Activated naive CD4-positive, alpha-beta T cell (primary cell): ENCODE measurements at places on chromosomes 11 and 22.

GRCh38 chr11:130480186-130480585, 31.7 kb downstream of the ADAMTS15 start:
- DNase-seq: no peak

DNA sequence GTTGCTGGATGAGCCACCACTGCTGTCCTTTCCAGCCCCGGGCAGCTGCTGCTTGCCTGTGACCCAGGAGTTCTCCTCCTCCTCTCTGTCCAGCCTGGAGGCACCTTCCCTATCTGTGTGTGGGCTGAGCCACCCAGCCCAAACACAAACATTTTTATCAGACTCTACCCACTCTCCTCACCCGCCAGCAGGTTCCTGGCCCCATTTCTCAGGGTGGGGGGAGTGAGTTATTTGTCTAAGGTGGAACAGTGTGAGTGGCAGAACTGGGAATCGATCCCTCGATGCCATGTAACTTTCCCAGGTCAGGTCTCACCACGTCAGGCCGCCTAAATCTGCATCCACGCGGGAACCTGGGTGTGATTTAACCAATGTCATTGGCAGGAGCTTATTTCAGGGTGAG, 20.8 kb upstream of the SMIM38 start:
- no peak for DNase-seq

GRCh38 chr11:2943711-2944118, 14.5 kb upstream of the PHLDA2 start:
- no peak for DNase-seq

GRCh38 chr11:33248416-33248971, 8.7 kb upstream of the HIPK3 start:
- DNase-seq: no peak

DNA sequence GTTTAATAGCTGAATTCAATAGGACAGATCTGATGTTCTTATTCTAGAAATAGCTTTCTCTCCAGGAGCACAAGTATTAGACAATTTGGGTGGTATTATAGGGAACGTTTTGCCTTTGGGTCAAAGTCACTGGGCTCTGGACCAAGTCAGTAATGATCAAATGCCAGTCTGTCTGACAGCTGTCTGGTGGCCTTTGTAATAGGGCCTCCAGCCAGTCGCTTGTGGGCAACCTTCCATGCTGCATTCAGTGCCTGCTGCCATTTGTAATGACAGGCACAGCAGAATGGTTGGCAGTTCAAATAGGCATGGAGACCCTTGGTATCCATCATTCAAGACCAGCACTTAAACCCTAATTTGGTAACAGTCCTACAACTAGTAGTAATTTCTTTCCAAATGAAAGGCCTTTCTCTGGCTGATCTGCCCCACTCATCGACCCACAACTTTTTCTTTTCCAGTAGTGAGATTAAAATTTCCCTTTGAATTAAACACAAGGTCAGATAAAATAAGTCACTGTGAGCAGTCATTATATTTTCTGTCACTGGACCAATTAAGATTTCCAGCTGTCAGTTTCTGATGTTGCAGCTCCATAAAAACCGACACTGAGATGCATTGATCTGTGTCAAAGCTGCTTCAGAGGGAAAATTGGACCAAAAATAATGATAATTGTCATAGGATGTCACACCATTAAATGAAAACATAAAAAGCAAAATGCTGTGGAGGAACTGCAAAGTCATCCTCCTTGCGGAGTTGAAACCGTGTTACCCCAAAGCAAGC, 1038.1 kb downstream of the LRRC4C start:
- no peak for DNase-seq

- DNase-seq: no peak
Observed at GRCh38 chr11:575313-575995, 816 bp upstream of the PHRF1 start.

DNA sequence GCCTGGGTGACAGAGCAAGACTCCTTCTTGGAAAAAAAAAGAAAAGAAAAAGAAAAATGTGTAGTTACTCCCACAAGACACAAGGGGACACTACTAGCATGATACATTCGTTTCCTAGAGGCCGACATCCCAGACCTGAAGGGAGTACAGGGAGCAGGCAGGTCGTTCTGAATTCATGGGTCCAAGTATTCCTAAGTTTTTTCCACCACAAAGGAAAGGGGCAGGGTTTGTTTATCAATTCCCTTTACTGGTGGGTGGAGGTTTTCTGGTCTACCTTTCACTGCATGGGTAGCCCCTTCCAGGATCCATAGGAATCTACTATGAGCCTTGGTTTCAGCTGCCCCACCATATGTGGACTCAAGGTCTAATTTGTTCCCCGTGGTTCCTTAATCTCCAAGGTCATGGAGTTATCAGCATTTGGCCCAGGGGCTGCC, 11.8 kb downstream of the TIGD3 start:
- no peak for DNase-seq

DNA sequence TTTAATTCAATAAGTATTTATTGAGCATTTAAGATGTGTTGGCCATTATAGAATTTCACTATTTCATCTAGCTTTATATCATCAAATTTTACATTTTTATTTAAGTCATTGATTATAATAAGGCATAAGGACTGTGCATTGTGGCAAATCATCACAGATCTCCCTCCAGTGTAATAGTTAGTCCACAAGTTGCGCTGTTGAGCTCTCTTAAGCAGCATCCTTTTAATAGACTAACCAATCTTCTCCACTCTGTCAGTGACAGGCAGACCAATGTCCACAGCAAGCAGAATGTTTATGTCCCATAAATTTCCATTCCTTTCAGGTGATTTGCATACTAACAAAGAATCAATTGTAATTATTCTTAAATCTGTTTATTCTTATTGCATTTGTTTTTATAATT, 595.3 kb upstream of the CCDC90B start:
- no peak for DNase-seq

DNA sequence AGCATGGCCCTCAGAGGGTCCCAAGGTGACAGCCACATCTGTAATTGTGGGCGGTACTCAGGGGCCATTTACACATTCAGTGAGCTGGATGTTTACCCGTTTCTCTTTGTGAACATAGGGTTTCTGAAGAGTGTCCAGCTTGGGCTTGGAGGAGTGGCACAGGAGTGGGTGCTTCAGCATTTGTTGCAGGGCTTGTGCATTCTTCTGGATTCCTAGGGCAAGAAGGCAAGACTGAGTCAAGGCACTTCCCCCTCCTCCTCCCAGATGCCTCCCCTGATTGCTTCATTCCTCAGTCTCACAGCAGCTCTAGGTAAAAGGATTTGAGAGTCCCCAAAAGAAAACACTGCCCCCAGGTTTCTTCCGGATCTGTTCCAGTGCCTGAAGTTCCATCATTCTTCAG, 95.4 kb downstream of the RNF169 start:
- DNase-seq: no peak
